ENCODE measurements at places on chromosomes 5 and 9.

DNA sequence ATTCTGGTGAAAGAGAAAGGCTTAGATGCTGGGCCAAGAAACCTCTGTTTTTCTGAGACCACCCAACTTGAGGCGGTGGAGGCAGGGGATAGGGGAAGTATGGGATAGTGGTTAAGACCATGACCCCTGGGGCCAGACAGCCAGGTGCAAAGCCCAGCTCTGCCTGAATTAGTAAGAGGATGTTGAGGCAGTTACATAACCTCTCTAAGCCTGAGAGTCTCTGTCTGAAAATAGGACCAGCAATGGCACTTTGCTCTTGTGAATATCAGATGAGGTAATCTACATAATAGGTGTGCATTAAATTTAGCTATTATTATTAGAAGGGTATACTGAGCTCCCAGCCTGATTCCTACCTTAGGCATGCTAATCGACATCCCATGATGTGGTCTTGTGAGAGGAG lies 68.2 kb downstream of the DOCK2 start:
- no peak for DNase-seq

DNA sequence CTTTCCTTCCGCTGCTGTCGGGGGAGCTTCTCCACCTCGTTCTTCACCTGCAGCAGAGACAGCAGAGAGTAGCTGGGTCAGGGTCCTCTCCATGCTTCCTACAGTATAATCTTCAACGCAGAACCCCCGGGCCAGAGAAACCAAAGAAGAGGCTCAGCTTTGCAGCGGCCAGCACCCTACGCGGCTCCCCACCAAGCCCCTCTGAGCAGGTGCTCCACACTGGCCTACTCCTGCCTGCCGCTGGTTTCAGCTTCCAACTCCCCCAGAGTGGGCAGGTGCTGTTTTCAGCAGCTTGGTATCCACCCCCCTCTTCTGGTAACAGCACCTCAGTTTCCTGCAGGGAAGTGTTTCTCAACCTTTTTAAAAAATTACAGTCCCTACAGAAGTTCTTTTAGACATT lies 58.3 kb upstream of the FBXW11 start:
- DNase-seq, result no peak

DNA sequence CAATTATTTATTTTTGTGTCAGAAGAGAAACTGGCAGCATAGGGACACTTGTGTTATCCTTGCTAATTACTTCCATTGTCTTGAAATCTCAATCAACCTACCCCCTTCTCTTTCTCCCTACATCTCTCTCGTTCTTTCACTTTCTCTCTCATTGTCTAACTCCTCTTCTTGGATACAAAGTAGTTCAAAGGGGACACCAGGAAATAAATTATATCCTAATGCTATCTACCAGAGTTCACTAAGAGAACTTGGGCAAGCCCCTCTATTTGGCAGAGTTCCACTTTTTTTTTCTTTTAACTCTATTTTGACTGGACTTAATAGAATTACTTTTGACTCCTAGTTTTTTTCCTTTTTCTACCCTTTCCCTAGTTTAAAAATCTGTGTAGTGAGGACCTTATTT lies 102.2 kb downstream of the MEF2C start:
- DNase-seq, result no peak

DNA sequence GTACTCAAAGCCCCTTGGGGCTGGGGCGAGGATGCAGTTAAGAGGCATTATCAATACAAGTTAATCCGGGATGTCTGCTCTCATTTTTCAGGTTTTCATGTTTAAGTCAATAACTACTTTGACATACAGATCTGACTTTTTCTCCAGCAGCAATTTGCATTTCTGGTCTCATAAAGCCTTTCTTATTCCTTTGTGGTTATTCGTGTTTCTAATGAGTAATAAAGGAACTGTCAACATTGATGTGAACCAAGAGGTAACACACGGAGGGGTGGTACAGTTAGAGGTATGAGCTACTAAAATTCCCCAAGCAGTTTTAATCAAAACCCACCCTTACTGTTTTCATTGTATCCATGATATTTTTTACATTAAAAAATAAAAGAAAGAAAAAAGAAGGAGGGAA lies 138.0 kb upstream of the NFIB start:
- DNase-seq, result no peak

GRCh38 chr5:176921714-176922113 lies 22.6 kb upstream of the HK3 start:
- DNase-seq, result no peak

DNA sequence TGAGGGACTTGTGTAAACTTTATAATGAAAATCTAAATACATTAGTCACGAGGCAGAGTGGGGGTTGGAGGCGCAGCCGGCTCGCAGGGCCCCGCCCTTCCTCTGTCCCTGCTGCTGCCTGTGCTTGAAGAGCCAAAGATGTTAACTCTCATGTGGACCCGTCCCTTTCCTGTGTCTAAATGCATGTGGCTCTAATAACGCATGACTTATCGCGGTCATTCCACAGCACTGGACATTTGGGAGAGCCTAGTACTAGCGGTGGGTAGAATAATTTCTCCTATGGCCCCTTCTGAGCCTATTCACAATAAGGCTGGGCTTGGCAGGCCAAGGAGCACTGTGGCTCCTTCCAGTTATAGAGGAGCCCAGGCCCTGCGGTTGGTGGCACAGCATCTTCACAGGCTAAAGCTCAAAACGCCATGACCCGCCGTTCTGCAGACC lies 82.3 kb upstream of the SIMC1 start:
- DNase-seq, result no peak

GRCh38 chr5:31364881-31365636 lies 166.8 kb downstream of the DROSHA start:
- DNase-seq, result no peak

DNA sequence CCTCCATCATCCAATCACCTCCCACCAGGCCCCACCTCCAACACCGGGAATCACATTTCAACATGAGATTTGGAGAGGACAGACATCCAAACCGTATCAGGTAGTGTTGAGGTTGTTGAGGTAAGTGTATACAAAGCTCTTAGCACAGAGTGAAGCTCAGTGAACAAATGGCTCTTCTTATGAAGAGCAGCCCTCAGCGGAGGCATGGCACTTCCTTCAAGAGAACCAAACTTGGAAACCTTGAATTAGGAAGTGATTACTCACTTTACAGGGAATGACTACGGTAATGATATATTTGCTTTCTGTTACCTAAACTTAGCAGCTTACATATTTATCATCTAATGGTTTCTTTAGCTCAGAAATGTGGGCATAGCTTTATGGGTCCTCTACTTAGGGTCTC lies 92.8 kb downstream of the IQGAP2 start:
- DNase-seq, result no peak

GRCh38 chr9:133116346-133117231 lies 4.5 kb downstream of the RALGDS start:
- no peak for DNase-seq

- DNase-seq, result no peak
These were observed 37.5 kb upstream of the SUSD3 start for GRCh38 chr9:93020771-93021670.

GRCh38 chr5:159567461-159567860 lies 237.2 kb upstream of the IL12B start:
- no peak for DNase-seq

- DNase-seq, result no peak
These were observed 6.3 kb upstream of the ISCA1 start for GRCh38 chr9:86288499-86289198.

- DNase-seq, result no peak
These were observed 4.9 kb downstream of the TAS2R1 start for GRCh38 chr5:9625286-9625685.

GRCh38 chr9:69466151-69466550 lies 141.1 kb downstream of the ENTREP1 start:
- no peak for DNase-seq

- no peak for DNase-seq
These were observed 133.0 kb upstream of the PPP1R26 start for GRCh38 chr9:135346438-135347050.
